ENCODE measurements at places on chromosomes 3 and 15.

DNA sequence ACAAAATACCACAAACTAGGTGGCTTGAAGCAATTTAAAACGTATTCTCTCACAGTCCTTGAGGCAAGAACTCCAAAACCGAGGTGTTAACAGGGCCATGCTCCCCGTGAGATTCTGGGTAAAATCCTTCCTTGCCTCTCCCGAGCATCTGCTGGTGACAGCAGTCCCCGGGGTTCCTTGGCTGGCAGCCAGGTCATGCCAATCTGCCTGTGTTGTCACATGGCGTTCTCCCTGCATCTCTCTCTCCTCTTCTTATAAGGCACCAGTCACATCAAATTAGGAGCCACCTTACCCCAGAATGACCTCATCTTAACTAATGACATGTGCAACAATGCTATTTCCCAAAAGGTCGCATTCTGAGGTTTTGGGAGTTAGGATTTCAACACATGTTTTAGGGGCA, 26.3 kb upstream of the LRRN1 start:
- peak; percentile 22 for DNase-seq

DNA sequence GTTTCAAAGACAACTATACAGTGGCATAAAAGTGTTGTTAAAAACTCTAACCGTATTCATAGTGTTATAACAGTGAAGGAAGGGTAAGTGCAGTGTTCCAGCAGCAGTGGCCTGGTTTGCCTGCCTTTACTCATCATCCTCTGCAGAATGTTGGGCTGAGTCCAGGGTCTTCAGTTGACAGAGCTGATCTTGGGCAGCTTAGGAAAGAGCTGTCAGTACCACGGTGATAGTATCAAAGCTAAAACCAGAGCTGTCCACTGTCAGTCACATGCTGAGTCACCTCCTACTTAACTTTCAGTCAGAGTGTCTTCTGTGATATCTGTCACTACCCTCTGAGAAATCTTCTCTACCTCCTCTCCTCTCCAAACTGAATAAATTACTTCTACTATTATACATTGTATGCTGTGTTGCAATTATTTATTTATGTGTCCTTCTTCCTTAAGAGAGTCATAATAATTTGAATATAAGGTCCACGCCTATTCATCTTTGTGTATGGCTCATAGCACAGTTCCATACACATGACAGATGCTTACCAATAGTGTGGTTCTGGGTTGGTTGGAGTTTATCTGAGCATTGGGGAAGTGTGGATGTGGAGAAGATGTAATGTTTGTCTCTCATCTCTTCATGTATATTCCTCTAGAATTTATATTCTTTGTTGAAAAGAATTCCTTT, 242.1 kb downstream of the ZIC1 start:
- no peak for DNase-seq

DNA sequence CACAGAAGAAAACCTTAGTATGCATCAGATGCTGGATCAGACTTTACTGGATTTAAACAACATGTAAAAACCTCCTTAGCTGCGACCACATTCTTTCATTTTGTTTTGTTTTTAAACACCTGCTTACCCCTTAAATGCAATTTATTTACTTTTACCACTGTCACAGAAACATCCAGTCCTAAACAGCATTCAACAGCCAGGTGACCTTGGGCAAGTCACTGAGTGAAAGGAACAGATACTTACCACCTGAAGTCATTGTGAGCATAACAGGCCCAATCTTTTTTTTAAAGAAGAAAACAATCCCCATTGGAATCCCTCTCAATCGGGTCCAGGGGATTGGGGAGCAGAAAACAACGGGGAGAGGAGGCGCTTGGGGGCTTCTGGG, 390 bp downstream of the STARD5 start:
- DNase-seq, result no peak

GRCh38 chr3:11099306-11099705, 55.0 kb upstream of the HRH1 start:
- DNase-seq, result no peak

DNA sequence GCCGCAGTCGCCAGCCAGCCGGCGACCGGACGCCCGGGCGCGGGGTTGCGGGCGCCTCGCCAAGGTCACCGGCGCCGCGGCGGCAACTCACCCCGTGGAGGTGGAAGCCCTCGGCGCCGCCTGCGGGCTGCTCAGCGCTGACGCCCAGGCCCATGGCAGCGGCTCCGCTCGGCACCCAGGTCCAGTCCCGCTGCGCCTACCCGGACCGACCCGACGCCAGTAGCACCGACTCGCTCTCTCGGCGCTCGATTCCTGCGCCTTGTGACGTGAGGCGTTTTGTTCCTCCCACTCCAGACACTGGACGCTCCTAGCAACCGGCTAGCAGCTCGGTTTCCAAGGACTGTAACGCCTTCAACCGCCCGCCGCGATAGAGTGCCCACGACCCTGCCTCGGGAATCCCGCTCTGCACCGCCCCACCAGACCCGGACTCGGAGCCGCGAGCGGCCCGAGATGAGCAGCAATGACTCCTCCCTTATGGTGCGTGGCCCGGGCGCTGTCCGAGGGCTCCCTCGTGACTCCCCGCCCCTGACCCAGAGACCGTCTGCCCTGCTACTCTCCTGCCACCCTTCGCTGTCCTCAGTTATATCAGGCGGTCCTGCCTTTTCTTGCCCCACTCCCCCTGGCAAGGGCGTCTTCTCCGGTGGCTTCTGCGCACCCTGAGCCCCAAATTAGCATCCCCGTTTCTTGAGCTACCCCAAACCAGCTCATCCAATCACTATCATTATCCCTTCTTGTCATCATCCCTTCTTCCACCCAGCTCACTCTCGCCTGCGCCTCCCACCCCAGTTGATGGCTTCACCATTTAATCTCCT, at the start of the genes GORASP1 and TTC21A:
Gene GORASP1, minus strand, starts transcription at position 240 of the 812 bp plus-strand sequence. Its CDS starts 86 bp downstream, at position 154.
Gene TTC21A, plus strand, starts transcription at position 293 of the 812 bp plus-strand sequence. Its CDS starts 158 bp downstream, at position 451.
- DNase-seq, result peak; percentile 90

- peak; percentile 82 for DNase-seq
These were observed 534.9 kb upstream of the ARRDC4 start for GRCh38 chr15:97425596-97425995.

GRCh38 chr3:116749388-116749787, 39.8 kb downstream of the TUSC7 start:
- no peak for DNase-seq

- DNase-seq, result no peak
These were observed 35.8 kb upstream of the HERC1 start for GRCh38 chr15:63869371-63870042.

DNA sequence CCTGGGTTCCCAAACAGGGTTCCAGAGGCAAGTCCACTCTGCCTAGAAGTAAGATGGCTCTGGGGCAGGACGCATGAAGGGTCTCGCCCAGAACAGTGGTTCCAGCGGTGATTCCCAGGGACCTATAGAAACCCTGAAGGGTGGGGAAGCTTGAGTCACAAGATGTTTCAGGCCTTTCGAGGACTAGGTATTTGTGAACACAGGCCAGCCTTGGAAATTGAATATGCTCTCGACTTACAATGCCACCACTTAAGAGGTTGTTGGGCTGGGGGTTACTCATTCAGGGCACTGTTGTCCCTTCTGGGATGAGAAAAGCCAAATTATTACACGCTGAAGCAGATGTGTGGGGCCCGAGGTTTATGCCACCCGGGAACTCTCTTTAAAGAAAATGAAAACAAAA, 152.0 kb downstream of the TJP1 start:
- DNase-seq, result no peak

DNA sequence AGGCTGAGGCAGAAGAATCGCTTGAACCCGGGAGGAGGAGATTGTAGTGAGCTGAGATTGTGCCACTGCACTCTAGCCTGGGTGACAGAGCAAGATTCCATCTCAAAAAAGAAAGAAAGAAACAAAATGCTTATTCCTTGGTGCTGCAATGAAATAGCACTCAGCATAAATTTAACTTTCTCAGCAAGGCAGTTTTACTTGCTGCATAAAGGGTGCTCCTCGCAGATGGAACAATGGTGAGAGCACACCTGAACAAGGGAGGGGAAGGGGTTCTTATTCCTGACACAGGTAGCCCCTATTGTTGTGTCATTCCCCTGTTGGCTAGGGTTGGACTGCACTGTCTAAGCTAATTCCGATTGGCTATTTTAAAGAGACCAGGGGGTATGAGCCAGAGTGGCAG, 17.1 kb downstream of the PAK2 start:
- DNase-seq, result no peak

- no peak for DNase-seq
These were observed 18.6 kb downstream of the IQSEC1 start for GRCh38 chr3:13054341-13055285.

DNA sequence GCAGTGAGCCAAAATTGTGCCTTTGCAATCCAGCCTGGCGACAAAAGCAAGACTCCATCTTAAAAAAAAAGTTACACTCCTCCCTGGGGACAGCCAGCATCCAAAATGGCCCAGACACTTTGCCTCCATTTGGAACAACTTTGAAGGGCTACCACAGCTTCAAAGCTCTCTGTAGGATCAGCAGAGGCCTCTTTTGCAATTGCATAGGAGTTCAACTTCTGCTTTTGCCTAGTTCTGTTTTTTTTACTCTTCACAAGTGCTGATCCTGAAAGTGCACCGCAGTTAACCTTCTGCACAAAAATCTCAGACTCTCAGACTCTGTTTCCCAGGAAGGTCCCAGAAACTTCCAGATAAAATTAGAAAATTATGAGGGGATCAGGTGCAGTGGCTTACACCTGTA, 25.2 kb upstream of the SLC4A7 start:
- DNase-seq, result no peak

GRCh38 chr3:154125378-154126030, 4.3 kb downstream of the ARHGEF26 start:
- DNase-seq, result no peak

- DNase-seq, result no peak
These were observed 17.9 kb downstream of the LPP start for GRCh38 chr3:188171682-188172467.

GRCh38 chr15:85394554-85395333, 14.3 kb downstream of the AKAP13 start:
- DNase-seq, result no peak

GRCh38 chr3:41207355-41207754, 8.1 kb downstream of the CTNNB1 start:
- no peak for DNase-seq

- DNase-seq, result peak; percentile 56
These were observed 16.0 kb downstream of the SEC61A1 start for GRCh38 chr3:128068156-128068620.

- no peak for DNase-seq
These were observed 27.6 kb downstream of the SLC9A9 start for GRCh38 chr3:143820466-143821221.

GRCh38 chr15:86041399-86041798, 38.3 kb upstream of the AGBL1 start:
- DNase-seq, result no peak

GRCh38 chr3:115248274-115248673, 101.2 kb upstream of the ZBTB20 start:
- no peak for DNase-seq

GRCh38 chr3:149647285-149647684, 10.5 kb downstream of the WWTR1 start:
- DNase-seq, result no peak

DNA sequence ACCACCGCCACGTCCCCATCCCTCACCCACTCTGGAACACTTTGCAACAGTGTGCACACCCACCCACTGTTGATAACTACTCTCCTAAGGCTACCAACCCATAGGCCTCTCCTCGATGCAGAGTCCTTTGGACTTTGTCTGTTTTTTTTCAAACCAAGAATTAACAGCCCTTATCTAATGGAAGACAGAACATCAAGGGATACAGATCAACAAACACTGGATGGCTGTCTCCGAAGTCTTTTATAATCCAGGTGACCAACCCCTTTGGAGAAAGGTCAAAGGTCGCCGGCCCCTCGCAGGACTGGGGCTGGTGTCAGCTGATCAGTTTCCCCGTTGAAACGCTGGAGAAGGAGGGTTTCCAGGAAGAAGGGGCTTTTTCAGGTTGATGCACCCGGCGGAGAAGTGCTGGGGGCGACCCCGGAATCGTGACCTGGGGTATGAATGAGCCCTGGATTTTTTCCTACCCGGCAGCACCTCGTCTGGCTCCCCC, 532 bp downstream of the B4GALT4 start:
- no peak for DNase-seq

GRCh38 chr3:156434921-156435320, 120.0 kb downstream of the SSR3 start:
- no peak for DNase-seq

DNA sequence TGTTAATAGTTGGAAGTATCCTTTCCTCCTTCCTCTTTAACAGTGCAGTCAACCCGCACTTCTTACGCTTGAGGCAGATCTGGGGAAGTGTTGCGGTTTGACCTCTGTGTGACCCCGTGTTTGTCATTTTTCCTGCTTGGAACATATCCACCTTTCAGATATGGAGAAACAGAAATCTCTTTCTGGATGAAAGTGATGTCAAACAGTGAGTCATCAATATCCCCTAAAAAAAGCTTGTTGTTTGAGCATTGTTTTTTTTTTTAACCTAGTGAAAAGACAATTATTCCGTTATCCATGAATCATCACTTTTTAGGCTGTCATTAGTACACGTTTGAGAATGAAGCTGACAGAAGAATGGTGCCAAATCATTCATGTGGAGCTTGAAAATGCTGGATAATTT, 293.7 kb downstream of the ARPP21 start:
- peak; percentile 7 for DNase-seq

DNA sequence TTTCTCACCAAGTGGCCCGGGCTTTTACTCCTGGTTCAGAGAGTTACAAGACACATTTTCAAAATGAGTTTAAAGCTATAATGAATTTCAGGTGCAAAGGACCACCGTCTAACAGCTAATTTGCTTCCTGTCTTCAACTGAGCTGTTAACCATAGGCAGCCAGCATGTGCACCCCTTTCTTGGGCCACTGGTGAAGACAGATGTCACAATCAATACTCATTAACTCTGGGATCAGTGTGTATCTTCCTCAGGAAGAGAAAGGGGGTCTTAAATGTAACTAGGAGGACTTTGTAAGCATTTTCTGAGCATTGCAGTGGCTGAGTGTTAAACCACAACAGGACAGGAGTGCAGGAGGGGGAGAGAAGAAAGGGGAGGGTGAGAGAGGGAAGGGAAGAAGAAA, 750.7 kb upstream of the CFAP20DC start:
- no peak for DNase-seq

- DNase-seq, result no peak
These were observed 495.3 kb upstream of the RASGRP1 start for GRCh38 chr15:39059917-39060316.

DNA sequence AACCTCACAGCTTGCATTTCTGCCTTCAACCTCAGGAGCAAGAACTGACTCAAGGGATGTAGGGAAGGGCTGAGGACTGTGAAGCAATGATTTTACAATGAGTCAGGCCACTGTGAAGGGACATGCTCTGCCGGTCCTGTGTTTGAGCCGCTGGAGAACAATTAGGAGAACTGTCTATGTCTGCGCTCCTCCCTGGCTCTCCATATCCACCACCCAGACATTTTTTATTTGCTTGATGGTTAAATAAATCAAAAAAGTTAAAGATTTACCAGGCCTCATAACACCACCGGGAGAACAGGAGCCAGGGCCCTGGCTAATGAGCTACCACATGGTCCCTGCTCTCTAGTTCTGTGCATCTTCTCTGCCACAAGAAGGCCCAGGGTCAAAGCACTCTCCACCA, 29.6 kb downstream of the SEC61A1 start:
- no peak for DNase-seq
